ENCODE measurements at places on chromosomes 2 and 18.

DNA sequence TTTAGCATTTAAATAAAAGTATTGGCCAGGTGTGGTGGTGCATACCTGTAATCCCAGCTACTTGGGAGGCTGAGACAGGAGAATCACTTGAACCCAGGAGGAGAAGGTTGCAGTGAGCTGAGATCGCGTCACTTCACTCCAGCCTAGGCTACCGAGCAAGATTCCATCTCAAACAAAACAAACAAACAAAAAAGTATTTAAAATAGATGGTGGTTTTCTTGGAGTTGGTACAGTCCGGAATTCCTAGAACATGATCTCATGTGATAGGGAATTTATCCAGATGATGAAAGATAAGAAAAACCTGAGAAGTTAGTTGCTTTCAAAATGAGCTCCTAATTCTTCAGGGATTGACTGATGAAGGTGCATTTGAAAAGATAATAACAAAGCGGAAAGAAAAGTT, 62.0 kb downstream of the BIRC6 start:
- no peak for DNase-seq

GRCh38 chr2:78035804-78036203, 513.6 kb upstream of the LRRTM4 start:
- DNase-seq = no peak

GRCh38 chr2:42190191-42190590, 21.0 kb downstream of the EML4 start:
- DNase-seq = no peak

DNA sequence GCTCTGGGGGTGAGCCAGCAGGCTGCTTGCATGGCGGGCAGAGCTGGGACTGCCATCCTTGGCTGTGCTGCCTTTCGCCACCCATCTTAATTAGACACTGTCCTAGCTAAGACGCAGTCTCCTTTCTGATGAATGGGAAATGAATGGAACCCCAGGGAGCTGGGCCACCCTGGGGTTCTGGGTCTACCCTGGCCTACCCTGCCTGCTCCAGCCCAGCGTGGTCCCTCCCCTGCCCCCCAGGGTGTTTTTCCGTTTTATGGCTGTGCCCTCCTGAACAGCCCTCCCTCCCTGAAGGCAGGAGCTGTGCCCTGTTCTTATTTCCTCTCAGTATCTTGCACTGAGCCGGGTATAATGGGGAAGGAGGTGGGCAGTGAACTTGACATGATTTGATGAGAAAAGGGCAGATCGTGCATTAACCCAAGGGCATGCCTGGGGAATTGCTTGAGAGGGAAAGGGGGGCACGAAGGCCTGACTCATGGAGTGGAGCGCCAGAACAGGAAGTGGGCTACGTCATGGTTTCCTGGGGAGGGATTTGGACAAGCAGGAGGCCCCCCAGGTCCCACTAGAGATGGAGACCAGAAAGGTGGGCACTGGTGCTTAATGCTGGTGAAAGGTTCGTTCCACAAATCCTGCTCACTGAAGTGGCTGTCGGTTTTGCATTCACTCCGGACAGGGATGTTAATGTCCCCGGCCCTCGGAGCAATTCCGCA, 165.0 kb downstream of the KLHL29 start:
- DNase-seq = no peak

DNA sequence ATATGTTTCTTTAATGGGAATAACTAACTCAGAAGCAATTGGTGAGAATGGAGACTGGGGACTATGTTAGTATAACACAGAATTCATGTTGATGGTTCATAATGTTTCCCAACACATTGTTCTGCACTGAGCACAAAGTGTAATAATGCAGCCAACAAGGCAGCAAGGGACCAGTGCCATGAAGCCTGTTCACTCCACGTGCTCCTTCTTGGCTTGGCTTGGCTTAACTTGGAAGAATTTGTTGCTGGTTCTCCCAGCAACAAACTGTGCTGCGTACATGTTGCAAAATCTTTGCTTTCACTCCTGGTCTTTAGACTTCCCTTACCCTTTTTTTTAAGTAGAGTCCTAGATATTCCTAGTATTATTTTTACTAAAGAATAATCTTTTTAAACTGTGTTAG, 129.7 kb downstream of the MAP3K20 start:
- DNase-seq = no peak

DNA sequence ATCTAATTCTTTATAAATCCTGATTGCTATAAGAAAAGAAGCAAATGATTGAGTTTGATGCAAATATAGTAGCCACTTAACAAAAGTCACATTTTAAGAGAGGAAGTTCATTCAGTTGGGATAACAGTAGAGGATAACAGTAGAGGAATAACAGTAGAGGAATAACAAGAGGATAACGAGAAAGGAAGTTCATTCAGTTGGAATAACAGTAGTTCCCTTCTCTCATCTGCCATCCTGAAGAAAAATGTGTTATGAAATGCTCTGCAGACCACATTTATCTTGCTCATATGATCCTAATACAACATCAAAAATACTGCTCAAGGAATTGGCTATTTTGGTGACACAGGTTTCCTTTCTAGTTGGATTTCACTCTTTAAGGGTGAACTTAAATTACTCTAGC, 105.3 kb upstream of the UNC80 start:
- no peak for DNase-seq

DNA sequence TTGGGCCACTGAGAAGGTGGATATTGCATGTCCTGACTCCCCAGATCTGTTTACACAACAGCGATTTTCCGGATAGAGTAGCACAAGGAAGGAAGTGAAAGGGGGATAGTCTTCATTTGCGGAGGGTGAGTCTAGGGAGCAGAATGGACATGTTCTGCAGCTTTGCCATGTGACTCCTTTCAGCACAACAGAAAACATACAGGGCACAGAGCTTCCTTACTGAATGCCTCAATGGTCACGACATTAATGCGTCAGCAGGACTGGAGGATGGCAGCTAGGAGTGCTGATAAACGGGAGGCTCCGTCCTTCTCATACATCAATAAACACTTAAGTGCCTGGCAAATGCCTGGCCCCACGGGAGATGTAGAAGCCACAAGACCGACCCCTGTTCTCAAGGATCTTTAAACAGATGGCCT, 163.0 kb downstream of the FAM210A start:
- DNase-seq = no peak

DNA sequence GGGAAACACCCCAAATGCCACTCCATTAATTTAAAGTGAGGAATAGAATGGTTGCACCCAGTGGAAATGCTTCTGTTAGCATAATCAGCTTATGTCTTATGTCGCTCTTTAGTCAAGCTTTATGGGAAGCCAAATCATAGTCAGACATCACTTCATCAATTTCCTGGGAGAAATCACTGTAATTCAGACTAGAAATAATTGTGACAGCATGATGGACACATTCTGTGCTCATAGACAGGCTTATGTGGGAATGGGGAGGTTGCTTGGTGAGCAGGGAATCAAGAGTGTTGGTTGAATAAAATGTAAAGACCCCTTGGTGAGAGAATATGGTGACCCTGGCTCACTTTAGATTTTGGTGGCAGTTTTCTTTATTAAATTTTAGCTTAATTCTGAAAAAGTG, 174.0 kb downstream of the CTNNA2 start:
- DNase-seq = no peak

DNA sequence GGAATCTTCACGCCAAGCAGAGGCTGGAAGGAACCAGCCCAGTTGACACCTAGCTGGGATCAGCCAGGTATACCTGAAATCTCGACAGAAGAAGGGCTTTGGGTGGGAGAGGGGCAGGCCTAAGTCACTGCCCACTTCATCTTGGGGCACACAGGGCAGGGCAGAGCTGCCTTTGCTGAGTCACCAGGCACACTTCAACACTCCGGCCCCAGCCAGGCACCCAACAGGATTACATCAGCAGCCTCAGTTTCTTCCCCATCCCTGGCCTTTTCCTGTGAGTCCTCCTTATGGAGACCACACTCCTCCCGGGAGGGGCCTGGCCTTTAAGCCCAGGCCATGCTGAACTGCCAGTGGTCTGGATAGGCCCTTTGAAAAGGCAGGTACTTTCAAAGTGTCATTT, 201.7 kb upstream of the HS6ST1 start:
- no peak for DNase-seq

DNA sequence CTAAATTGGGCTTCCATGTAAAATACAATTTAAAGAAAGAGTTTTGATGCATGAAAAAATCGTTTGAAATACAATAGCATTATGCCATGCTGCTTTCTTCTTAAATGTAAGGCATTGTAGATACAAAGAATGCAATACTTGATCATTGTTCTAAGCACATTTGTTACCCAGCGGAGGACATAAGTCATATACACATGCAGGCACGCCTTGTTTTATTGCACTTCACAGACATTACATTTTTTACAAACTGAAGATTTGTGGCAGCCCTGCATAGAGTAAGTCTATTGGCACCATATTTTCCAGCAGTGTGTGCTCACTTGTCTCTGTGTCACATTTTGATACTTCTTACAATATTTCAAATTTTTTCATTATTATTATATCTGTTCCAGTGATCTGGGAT, 345.0 kb downstream of the CLIP4 start:
- DNase-seq = no peak

GRCh38 chr18:58228176-58228575, 184.2 kb downstream of the NEDD4L start:
- no peak for DNase-seq

DNA sequence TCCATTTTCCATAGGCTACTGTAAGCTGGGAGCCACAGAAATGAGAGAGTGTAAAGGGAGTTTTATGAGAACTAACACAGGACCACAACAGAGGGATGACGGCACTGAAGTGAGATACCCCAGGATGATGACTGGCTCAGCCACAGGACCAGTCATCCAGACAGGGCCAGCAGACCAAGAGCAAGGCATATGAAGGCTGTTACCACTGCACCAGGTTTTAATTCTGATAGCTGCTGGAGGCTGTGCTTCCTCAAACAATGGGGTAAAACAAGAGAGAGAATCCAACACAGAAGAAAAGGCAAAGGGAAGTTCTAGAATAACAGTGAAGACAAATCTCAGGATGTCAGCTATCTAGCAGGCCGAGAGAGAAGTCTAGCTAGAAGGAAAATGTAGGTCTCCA, 94.9 kb downstream of the BCL2 start:
- peak; percentile 56 for DNase-seq

DNA sequence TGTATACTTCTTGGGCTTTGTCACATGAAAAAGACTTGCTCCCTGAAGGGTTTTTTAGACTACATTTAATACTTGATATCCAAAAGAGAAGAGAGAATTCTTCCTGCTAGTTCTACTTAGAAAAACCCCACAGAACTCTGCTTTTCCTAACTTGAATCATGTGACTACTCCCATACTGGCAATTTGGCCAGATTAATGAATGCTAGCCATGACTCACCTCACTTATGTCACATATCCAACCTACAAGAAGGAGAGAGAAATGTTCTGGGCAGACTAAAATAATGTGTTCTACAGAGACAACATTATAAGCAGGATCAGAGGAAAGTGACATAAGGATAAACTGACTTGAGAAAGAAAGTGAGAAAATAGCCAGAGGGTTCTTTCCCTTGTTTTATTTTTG, 249.3 kb upstream of the GULP1 start:
- DNase-seq = no peak

DNA sequence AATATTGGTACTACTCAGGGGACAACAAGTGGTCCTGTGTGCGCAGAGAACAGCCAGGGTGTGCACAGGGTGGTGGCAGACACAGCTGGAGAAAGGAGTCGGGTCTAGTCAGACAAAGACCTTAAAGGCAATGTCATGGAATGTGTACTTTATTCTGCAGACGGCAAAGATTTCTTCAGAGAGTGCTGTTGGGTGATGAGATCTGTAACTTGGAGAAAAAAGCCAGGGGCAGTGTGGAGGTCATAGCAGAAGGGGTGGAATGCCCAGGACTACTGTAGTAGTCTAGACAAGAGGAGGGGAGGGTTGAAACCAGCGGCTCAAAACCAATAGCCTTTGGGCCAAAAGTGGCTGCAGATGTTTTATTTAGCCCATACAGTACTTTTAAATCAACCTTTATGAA, 121.3 kb upstream of the ZFP36L2 start:
- no peak for DNase-seq

DNA sequence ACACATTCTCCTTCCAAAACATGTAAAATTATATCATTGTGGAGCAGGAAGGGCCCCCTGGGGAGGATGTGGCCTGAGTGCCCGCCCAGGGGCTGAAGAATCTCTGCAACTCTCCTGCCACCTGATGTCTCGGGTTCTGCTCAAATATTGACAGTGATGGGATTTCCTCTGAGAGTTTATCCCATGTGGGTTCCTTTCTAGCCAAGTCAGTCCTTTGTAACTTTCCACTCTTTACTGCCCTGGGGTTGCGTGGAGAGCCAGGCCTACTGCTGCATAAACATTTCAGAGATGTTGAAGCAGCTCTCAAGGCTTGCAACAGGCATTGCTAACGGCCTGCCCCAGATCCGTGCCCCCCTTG, 4.0 kb upstream of the RAB17 start:
- no peak for DNase-seq

DNA sequence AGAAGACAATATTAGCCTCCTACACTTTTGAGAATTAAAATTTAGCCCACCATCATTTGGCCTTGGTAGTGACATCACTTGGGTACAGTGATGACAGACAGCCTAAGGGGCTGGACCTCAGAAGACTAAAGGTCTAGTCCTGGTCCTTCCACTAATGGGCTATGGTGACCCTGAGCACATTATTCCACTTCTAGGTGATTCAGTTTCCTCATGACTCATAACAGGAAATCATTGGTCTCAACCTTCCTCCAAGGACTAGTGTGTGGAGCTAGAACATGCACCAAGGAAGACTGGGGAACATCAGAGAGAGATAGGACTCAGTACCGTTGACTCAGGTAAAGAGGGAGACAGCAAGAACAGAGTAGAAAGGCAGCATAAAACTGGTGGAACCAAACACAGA, 64.0 kb downstream of the TFCP2L1 start:
- DNase-seq = no peak

DNA sequence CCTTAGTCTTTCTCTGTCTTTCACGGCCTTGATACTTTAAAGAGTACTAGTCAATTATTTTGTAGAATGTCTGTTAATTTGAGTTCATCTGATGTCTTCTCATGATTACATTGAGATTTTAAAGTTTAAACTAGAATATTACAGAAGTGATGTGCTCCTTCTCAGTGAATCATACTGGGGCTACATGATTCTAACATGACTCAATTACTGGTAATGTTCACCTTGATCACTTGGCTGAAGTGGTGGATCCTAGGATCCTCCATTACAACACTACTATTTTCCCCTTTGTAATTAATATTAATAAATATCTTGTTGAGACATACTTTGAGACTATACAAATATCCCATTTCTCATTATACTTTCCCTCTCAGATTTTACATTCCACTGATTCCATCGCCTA, 148.5 kb downstream of the CAMKMT start:
- DNase-seq = no peak

- DNase-seq = no peak
These were observed 18.9 kb downstream of the NDC80 start for GRCh38 chr18:2590303-2590702.

GRCh38 chr18:48670751-48671560, 132.1 kb downstream of the CTIF start:
- DNase-seq = no peak

DNA sequence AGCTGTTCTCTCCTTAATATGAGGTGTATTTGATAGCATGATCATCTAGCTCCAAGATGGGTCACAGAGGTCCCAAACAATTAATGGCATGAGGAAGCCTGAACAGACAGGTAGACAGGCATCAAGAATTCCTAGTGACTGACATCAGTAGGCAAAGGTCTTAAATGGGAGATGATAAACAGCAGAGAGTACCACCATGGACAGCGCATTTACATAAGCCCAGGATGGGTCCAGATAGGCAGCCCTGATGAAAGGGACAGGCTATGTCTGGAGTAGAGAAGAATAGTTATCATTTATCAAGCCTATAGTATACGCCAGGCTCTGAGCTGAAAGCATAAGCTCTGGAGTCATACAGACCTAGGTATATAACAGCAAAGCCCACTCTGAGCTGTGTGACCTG, 434.7 kb upstream of the SETBP1 start:
- no peak for DNase-seq

GRCh38 chr2:59694176-59694575, 859.3 kb downstream of the BCL11A start:
- DNase-seq = no peak
